Trophoblast cell (in vitro differentiated cells and primary cell): ENCODE measurements at places on chromosomes 12 and 14.

- no peak for DNase-seq
These were observed 101.2 kb upstream of the NCOR2 start for GRCh38 chr12:124668602-124669001.

DNA sequence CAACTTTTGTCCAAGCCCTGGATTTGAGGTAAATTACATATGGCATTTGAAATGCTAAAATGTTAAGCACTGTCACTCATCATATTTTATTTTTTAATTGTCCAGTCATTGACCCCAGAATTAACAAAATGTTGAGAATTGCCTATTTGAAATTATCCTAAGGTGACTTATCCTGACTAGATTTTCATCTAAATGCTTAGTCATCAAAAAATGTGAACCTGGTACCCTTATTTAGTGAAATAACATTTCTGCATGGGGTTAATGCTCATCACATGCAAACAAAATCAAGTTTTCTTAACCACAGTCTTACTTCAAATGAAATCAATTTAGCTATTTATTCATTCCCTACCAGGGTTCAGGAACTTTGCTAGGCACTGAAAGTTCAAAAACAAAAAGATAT lies 232.0 kb upstream of the DCN start:
- no peak for DNase-seq

DNA sequence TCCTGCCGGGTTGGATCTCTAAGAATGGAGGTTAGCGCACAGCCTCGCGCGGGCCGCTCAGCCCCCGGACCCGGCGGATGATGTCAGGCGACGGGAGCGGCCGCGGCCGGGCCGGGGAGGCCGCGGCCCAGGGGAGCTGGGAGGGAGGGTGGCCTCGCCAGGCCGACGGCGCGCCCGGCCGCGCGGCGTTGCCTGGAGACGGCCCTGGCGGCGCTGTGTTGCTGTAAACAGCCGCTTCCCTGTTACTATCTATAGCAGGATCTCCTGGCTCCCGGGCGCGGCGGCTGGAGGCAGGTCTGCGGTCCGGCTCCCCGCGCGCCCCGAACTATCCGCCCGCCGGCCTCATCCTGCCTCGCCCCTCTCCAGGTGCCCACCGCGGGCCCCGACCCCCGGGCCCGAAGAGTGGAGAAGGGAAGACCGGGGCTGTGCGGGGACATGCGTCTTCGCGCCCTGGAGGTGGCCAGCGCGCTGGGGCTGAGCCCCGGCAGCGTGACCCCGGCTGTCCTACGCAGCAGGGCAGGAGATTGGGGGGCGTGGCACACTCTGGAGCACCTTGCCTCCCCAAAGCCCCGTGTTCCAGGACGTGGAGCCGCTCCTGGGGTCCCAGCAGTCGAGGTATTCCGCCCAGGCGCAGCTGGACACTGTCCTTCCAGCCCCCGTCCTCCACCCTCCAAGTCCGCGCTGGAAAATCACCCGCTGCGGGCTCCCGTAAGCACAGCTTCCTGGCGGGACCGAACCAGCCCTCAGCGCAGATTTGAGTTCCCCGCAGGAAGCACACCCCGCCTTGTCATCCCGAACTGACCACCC lies 1.4 kb upstream of the FOS start:
- peak; percentile 90 for DNase-seq

GRCh38 chr14:61196792-61197191 lies 84.3 kb downstream of the TMEM30B start:
- DNase-seq = peak; percentile 25

DNA sequence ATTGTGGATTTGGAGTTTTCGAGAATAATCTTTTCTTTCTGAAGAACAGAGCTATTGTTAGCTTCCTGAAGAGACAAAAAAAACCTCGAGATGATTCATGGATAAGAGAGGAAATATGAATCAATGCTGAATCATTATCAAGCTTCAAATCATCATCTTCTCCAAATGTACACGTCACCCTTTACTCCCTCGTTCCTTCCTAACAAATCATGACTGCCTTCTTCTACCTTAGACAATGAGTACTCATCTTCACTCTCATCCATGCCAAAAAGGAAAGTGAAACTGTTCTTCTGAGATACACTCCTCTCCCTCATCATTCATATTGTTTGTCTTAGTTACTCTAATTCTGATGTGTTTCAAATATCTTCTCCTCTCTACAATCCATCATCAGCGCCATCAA lies 1115.8 kb upstream of the ATXN7L3B start:
- DNase-seq = no peak

GRCh38 chr12:25119020-25119419 lies 75.9 kb downstream of the DNAI7 start:
- no peak for DNase-seq
